Sciatic nerve (tissue), 2 donors: ENCODE measurements at places on chromosomes 12 and 14. TPM values are rescaled to one million over a fixed set of nuclear protein-coding genes. Genes with fewer than 3 reads are reported as not detected.
A peak's percentile ranks its signal among the peaks of the same experiment; 100 is the strongest.

GRCh38 chr12:113133036-113133435 is 2.5 kb downstream of the RASAL1 start:
- DNase-seq, result no peak

Gene GPR84
- total RNA-seq, result 0.53 TPM

GRCh38 chr12:7605900-7606465 is 59.7 kb downstream of the APOBEC1 start:
- no peak for DNase-seq

- no peak for DNase-seq
Measured at GRCh38 chr12:98856897-98857540, 211.9 kb downstream of the APAF1 start.

Gene ANG
- total RNA-seq, result 24.5 TPM

DNA sequence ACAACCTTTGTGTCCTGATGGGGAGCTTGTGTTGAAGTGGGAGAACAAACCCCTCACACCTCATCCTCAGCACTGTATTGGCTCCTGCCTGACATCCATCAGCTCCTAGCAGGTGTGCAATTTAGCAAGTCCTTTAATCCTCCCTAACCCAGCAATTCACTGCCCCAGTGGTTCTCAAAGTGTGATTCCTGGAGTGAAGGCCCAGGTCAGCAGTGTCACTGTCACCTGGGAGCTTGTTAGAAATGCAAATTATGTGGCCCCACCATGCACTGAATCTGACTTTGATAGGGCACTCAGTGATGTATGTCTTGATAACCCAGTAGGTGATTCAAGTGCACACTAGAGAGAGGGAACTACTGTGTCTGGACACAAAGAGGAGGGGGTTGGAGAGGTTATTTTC is 133.6 kb downstream of the FGD4 start:
- DNase-seq, result no peak

GRCh38 chr14:34060651-34060999 is 109.8 kb upstream of the EGLN3 start:
- no peak for DNase-seq

GRCh38 chr12:128840862-128841468 is 12.3 kb upstream of the GLT1D1 start:
- peak; percentile 22 for DNase-seq

DNA sequence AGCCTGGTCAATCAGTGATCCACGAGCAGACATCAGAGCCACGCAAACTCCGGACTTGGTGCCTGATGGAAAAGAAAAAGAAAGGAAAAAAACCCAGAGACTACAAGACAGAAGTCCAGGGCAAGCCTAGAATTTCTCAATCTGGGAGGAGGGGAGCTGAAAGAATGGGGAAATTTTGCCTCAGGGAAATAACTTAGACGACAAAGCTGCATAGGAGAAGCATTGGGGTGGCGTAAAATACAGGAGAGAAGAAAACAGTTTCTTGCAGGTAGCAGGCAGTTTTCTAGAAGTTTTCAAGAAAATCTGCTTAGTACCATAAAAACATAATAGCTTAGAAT is 2.6 kb upstream of the SLC11A2 start:
- no peak for DNase-seq

Gene MAP3K9
- total RNA-seq, result 0.36 TPM

Gene ZFHX2
- total RNA-seq, result 7.4 TPM

Gene LIN7A
- total RNA-seq, result 16.5 TPM

Gene ADGRD1
- 224 TPM for total RNA-seq

Gene PAPLN
- total RNA-seq, result 115 TPM

- DNase-seq, result peak; percentile 54
Measured at GRCh38 chr14:104435147-104436046, 144.2 kb upstream of the C14orf180 start.

Gene SMCO2
- 0.40 TPM for total RNA-seq

Gene PTPRR
- total RNA-seq, result 0.31 TPM

Gene SETD3
- 86.0 TPM for total RNA-seq

GRCh38 chr14:99732436-99733210 is 48.5 kb downstream of the CYP46A1 start:
- peak; percentile 56 for DNase-seq

Gene NFATC4
- 78.9 TPM for total RNA-seq

DNA sequence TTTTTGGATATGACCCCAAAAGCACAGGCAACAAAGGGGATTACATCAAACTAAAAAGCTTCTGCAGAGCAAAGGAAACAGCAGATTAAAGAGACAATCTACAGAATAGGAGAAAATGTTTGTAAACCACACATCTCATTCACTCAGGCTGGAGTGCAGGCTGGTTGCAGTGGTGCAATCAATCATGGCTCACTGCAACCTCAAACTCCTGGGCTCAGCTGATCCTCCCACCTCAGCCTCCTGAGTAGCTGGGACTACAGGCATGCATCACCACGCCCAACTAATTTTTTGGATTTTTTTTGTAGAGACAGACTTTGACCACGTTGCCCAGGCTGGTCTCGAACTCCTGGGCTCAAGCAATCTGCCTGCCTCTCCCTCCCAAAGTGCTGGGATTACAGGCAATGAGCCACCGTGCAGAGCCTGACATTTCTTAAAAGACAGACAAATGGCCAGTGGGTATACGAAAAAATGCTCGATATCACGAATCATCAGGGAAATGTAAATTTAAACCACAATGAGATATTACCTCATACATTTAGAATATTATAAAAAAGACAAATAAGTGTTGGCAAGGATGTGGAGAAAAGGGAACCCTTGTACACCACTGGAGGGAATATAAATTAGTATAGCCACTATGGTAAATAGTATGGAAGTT is 9.8 kb downstream of the NCKAP5L start:
- DNase-seq, result no peak

- peak; percentile 80 for DNase-seq
Measured at GRCh38 chr12:121799156-121799841, 4.5 kb upstream of the SETD1B start.

- no peak for DNase-seq
Measured at GRCh38 chr12:53007343-53007742, 1.1 kb downstream of the EIF4B start.

DNA sequence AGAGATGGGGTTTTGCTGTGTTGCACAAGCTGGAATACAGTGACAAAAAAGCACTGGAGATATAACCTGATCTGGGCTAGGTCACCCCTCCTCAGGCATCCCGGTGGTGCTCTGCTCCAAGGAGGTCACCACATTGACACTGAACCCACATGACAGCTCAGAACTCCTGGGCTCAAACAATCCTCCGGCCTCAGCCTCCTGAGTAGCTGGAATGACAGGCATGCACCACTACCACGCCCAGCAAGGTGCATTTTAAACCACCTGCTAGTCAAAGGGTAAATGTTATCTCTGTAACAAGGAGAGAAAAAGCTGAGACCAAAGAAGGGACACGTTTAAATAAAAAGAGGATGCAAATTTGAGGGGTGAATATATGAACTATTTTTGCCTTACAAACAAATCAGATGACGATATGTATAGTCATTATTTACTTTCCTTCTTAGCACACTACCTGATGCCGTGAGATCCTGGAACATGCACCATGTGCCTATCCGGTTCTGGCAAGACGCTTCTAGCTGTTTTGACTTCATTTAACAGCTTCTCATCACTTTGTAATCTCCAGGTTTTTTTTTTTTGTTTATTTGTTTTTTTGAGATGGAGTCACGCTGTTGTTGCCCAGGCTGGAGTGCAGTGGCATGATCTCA is 135.1 kb downstream of the PPM1H start:
- no peak for DNase-seq

Gene SIVA1
- total RNA-seq, result 56.6 TPM

GRCh38 chr12:59432057-59432456 is 163.8 kb upstream of the SLC16A7 start:
- no peak for DNase-seq

GRCh38 chr12:7758766-7759140 is 6.3 kb upstream of the NANOGNB start:
- DNase-seq, result no peak

Gene GLS2
- 0.98 TPM for total RNA-seq

GRCh38 chr12:26523708-26524150 is 309.3 kb downstream of the ITPR2 start:
- DNase-seq, result peak; percentile 90

Gene RERG
- 21.9 TPM for total RNA-seq

Gene SRRM4
- total RNA-seq, result 0.04 TPM

Gene DCN
- 2,017 TPM for total RNA-seq

Gene COCH
- 5.3 TPM for total RNA-seq

- DNase-seq, result peak; percentile 76
Measured at GRCh38 chr12:124036657-124037109, 63.7 kb downstream of the ZNF664 start.

DNA sequence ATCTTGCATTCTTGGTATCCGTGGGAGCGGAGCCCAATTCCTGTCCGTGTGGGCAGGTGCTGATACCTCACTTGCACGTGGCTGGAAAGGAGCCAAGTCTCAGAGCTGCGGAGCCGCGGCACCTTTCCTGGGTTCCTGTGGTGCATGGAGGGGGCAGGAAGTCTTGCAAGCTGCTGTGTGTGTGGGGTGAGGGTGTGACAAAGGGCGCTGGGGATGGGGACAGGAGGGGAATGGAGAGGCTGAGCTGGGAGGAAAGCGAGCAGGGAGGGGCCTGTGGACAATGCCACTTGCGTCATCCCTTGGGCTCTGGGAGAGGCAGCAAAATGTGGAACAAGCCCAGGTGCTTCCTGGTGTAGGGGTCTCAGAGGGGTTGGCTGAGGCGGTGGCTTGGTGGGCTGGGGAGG is 86.7 kb downstream of the CALM1 start:
- DNase-seq, result no peak

DNA sequence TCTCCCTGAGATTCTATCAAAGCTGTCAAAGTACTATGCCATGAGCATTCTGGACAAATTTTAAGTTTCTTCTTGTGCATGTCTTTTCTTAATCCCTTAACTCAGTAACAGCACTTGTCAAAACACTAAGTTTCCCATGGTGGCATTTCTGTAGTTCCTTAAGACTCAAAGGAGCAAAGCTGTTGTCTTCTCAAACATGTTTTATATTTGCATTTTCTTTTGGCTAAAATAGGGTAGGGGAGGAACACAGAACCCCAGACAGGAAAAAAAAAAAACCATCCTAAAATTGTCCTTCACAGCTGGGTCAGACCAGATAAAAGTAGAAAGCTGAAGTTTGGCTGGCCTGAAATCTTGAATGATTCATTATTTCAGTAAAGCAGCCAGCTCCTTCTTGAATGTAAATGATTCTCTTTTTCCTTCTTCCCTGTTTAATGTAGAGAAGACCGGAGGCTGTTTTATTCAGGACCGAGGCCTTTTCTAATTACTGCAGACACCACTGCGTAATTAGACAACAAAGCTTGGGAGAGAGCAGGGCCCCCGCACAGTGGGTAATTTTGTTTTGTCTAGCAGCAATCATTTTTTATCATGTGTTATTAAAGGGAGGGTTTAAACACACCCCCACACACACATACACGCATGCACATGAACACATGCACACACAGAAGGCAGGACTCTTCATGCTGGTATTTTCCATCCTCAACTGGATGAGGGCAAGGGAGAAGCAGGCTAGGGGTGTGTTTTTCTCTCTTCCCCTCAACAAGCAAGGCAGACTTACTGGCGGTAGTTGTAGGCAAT is 51.0 kb downstream of the PAH start:
- no peak for DNase-seq

- DNase-seq, result no peak
Measured at GRCh38 chr12:8905546-8905945, 8.8 kb upstream of the PHC1 start.

DNA sequence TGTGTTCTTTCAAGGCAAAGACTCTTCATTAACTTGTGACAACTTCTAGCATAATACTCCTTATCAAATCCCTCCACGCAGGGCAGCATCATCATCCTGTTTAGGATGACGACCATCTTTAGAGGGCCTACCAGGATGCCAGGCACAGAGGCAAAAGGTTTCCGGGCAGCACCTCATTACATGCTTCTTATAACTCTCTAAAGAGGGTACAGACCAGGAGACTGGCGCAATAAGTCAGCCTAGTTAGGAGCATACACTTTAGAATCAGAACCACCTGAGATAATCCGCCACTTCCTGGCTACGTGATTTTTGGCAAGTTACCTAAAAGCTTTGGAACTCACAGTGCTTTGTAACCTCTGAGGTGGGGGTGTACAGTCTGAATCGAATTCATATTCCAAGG is 136.0 kb upstream of the NOS1 start:
- no peak for DNase-seq

Gene HOXC9
- total RNA-seq, result 10.2 TPM

- DNase-seq, result no peak
Measured at GRCh38 chr12:124524231-124524925, 43.0 kb downstream of the NCOR2 start.

Gene TAS2R13
- total RNA-seq, result 5.0 TPM

DNA sequence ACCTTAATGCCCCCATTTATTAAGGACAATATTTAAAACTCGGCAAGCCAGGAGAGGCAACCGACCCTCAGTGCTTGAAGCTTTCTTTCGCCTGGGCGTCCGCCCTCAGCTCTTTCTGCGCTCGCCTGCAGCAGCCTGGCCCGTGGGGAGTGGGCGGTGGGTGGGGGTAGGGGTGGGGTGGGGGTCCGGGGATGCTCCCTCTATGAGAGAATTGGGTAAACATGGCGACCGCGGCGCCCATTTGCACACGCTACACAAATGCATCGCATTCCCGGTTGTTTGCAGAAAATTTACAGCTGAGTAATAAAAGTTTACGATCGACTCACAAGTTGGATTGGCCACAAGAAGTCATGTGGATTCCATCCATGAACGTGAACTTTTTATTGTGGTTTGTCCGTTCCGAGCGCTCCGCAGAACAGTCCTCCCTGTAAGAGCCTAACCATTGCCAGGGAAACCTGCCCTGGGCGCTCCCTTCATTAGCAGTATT is 7.7 kb downstream of the HOXC8 start:
- no peak for DNase-seq

- no peak for DNase-seq
Measured at GRCh38 chr12:91182636-91183455, at the start of gene DCN. TSS of gene DCN (minus strand) at chr12:91182817. CDS start at chr12:91178552, 4,265 bp downstream.

DNA sequence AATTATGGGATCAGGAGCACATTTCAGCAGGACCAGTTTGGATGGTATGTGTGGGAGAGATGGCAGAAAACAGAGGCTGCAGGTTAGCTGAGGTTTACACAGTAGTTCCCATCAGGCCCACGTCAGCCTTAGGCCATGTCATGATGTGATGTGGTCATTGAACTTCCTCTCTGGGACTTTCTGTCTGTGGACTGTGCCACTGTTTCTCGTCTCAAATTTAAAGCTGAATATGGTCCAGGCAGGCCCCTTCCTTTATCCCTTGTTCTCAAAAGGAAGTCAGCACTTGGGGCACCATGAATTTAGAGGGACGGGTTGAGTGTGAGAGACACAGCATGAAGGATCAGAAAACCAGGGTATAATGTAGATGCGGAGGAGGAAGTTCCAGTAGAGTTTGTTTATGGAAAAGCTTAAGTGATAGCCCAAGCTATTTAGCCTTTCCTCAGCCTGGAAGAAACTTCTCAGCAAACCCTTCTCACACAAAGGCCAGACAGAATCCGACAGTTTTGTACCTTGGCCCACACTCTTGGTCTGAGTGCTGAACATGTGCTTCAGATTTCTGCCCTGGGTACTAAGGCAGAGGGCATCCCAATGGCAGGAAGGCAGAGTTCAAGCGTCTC is 3.6 kb upstream of the IGFBP6 start:
- DNase-seq, result no peak

- DNase-seq, result no peak
Measured at GRCh38 chr14:22159099-22159498, 429.9 kb downstream of the DAD1 start.
